Activated CD8-positive, alpha-beta T cell treated with anti-CD3 and anti-CD28 coated beads for 36 hours (primary cell): ENCODE measurements at places on chromosomes 1 and 21.

- no peak for DNase-seq
Observed at GRCh38 chr1:201503397-201504176, 3.3 kb downstream of the CSRP1 start.

DNA sequence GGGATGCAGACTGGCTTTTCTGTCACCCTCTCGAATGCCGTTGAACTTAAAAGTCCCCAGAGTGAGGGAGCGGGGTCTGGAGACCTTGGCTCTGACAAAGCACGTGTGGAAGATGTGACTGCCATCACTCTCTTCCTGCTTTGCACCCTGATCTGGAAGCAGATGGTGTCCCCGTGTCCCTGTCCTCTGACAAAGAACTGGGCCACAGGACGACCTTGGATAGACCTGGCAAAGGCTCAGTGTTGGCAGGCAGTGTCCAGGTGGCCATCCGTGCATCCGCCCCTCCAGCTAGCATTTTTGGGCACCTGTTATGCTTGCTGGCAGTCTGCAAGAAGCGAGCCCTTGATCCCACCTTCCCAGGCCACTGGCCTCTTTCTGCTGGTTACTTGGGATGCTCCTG lies 27.4 kb downstream of the ARHGEF10L start:
- DNase-seq, result no peak

DNA sequence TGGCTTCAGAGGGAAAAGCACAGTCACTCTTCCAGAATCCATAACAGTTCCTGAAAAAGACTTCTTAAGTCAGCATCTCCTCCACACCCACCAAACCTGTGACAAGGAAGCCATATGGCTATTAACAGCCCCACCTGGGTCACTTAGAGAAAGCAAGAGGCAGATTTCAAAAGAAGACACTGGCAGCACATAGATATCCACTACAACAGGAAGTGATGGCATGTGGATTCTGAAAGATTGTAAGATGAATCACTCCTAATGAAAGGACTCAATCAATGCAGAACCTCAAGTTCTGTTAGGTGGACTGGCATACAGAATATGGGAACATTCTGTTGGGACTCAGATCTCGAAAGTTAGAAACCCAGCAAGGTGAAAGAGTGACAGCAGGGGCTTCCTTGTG lies 365.9 kb downstream of the TGFB2 start:
- no peak for DNase-seq

GRCh38 chr1:226697151-226697928 lies 41.7 kb downstream of the ITPKB start:
- DNase-seq, result peak; percentile 48

- DNase-seq, result no peak
Observed at GRCh38 chr1:81540216-81540615, 260.5 kb upstream of the ADGRL2 start.

DNA sequence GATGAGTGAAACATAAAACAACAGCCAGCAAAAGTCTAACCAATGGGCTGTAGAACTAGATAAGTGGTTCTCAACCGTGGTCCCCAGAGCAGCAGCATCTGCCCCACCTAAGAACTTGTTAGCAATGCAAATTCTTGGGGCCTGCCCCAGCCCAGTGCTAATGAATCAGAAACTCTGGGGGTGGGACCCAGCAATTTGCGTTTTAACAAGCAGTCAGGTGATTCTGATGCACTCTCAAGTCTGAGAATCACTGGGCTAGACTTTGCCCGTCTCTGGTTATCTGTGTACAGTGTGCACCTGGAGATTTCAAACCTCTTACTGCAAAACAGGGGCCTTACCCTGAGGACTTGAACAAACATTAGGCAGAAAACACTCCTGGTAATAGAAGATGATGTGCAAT lies 66.5 kb downstream of the PLXNA2 start:
- DNase-seq, result no peak

DNA sequence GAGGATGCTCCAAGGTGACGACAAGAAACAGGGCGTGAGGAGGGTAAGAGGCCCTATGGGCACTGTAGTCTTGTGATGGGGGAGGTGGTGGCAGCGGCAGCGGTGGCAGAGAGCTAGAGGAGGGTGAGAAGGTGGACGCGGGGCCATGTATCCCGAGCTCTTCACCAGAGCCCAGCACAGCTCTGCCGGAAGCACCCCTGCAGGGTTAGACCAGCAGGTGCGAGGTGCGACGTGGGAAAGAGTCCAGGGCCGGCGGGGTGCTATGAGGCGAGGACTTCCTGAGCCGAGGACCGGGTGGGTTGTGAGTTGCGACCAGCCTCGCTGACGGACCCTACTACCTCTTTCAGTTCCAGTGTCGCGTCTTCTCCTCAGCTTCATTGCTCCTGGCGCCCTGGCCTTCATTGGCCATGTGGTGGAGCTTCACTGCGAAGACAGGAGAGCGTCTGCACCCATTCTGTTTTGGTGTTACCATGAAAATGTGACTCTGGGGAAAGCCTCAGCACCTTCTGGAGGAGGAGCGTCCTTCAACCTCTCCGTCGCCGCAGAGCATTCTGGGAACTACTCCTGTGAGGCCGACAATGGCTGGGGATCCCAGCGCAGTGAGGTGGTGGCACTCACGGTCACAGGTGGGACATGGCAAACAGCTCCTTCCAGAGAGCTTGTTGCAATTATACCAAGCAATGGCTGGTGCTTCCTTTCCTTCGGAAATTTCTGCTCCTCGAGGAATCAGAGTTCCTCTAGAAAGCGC lies 67.9 kb upstream of the KIRREL1 start:
- no peak for DNase-seq

- DNase-seq, result peak; percentile 83
Observed at GRCh38 chr1:156571919-156572662, at the start of gene IQGAP3. IQGAP3 (minus strand) TSS chr1:156572565; CDS start chr1:156572529, 36 bp downstream.

- no peak for DNase-seq
Observed at GRCh38 chr1:112011202-112011601, 21.7 kb upstream of the KCND3 start.

DNA sequence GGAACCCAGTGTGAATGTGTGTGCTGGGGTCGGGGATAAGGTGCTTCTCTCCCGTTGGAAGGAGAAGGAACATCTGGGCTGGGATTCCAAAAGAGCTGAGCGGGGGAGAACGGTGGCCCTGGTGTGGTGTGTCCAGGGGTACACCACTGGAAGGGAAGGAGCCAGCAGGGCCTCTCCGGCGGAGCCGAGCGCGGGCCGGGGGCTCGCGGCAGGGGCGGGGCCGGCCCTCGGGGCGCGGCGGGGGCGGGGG lies 231 bp upstream of the RPS6KA1 start:
- DNase-seq, result no peak

DNA sequence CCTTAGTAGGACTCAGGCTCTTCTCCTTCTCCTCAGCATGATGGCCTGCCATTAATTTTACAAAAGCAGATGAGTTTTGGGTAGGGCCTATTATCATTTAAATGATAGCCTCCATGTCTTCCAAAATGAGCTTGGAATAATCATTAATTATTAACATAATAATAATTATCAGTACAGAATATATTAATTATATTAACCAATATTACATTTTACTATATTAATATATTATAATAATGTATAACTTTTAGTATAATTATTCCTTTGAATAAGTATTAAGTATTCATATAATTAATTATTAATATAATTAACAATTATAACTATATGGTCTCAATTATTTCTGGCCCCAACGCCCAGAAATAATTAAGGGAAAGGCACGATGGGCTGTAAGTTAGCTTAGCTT lies 318.6 kb upstream of the ADGRL4 start:
- DNase-seq, result no peak

DNA sequence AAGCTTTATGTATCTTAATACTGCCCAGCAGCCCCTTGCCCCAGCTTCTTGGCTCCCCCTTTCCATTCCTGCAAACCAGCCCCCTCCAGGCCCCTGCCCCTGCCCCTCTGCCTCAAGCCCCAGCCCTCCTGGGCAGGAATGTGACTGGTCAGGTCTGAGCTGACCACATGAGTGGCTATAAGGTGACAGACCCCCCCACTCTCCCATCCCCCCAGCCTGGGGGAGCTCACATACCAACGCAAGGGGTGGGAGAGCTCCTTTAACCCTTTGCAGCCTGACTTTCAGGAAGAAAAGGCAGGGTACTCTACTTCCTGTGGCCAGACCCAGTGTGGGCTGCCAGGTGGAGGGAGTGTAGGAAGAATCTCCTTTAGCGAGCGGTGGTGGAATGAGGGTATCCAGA lies 33.2 kb downstream of the AHDC1 start:
- no peak for DNase-seq

GRCh38 chr21:38712071-38712470 lies 93.7 kb upstream of the ETS2 start:
- DNase-seq, result peak; percentile 18

DNA sequence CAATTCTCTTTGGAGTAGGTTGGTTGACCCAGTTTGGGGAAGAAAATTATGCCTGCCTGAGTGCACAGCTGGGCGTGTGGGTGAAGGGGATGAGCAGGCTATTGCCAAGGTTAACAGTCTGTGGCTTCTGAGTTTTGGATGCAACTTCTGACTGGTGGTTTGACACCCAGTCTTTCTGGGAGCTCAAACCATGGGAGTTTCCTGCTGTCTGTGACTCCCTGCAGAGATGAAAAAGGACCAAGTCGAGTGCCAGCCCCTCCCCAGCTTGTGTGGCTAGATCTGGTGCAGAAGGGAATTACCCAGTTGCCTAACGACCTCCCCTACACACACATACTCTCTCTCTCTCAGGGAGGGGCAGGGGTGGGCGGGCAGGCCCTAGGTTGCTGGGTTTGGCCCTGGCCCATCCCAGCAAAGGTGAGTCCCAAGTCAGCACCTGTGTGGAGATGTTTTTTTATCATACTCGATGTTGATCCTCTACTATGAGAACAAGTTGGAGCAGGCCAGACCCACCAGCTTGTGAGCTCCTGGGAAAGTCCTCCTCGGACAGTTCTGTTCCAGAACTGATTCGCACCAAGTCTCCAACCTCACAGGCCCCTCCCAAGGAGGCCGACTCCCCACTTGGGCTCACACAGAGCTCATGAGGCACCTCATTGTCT lies 28.2 kb downstream of the PKP1 start:
- DNase-seq, result peak; percentile 68

- no peak for DNase-seq
Observed at GRCh38 chr1:193402977-193403376, 216.6 kb upstream of the B3GALT2 start.

GRCh38 chr1:40594187-40594531 lies 62.7 kb downstream of the ZNF684 start:
- DNase-seq, result no peak

GRCh38 chr1:154791292-154792166 lies 78.6 kb downstream of the KCNN3 start:
- DNase-seq, result peak; percentile 95

DNA sequence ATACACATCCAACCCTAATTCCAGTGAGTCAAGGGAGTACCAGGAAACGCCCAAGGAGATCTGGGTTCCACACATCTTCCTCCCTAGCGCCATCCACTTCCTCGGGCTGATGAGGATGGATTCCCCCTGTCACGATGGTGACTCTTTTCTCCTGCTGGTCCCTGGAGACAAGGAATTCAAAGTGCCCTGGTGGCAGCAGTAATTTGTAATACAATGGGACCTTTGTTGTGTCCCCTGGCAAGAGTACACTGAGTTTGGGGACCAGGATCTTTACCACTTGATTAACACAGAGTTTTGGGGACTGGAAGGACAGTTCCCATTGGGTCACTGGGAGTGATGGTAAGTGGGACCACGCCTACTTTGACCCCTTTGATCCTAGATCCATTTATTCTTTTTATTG lies 9.4 kb upstream of the JAK1 start:
- DNase-seq, result no peak

DNA sequence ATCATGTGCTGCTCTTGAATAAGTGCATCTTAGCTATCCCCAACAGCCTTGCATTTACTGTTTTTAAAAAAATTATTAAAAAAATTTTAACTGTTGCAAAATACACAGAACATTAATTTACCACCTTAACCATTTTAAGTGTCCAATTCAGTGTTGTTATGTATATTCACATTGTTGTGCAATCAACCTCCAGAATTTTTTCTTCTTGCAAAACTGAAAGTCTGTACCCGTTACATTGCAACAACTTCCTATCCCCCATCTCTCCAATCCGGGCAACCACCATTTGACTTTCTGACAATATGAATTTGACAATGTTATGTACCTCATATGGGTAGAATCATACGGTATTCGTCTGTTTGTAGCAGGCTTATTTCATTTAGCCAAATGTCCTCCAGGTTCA lies 83.1 kb downstream of the FMN2 start:
- DNase-seq, result no peak

DNA sequence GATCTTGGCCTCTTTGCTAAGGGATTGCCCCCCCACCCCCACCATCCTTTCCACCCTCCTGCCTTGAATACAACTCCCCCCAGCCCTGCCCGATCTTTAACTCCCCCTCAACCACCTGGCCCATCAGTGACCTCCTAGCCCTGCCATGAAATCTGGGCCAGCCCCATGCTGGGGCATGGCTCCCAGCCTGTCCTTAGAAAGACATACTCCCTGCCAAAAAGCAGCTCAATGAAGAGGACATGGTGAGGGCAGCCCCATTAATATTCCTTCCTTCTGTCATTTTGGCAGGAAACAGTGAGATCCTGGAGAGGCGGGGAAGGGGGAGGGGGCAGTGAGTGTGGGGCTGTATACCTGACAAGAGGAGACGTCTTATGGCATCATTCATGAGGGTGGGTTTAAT lies 66.8 kb upstream of the DISP3 start:
- no peak for DNase-seq

DNA sequence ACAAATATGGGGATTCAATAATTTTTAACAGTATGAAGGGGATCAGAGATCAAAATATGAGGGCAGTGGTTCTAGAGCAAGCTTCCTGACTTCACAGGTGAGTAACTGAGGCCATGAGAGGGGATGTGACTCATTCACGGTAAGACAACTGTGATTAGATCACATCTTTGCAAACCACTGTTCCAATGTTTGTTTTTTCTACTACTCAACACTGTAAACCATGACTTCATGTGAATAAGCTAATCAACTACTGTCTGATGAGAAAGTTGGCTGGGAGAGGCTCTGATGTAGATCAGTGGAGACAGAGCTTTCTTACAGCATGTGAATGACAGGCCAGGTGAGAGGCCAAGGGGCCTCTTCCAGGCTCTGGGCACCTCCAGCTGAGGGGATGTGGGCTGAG lies 84.7 kb downstream of the BRINP2 start:
- DNase-seq, result no peak

DNA sequence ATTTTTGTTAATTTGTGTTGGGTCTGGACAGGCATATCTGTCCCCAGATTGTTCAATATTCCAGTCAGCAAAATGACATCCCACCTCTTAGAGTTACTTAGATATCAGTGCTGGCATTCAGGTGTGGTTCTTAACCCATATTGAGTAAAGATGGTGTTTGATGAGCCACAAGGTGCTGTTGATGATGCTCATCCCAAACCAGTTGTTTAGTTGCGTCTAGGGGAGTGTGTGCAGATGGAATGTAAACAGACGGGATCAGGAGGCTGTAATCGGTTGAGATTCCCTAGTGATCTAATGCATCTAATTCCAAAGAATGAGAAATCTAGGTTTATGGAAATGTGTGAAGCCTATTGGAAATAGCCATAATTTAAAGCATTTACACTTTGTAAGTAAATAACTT lies 1.1 kb downstream of the HOOK1 start:
- DNase-seq, result no peak

- no peak for DNase-seq
Observed at GRCh38 chr1:106680776-106681344, 375.6 kb upstream of the PRMT6 start.
